Left colon (tissue), 2 donors: ENCODE measurements at places on chromosomes 2 and 18. TPM values are rescaled to one million over a fixed set of nuclear protein-coding genes. Genes with fewer than 3 reads are reported as not detected.

GRCh38 chr2:164747140-164747539, 94.5 kb downstream of the COBLL1 start:
- no peak for DNase-seq

DNA sequence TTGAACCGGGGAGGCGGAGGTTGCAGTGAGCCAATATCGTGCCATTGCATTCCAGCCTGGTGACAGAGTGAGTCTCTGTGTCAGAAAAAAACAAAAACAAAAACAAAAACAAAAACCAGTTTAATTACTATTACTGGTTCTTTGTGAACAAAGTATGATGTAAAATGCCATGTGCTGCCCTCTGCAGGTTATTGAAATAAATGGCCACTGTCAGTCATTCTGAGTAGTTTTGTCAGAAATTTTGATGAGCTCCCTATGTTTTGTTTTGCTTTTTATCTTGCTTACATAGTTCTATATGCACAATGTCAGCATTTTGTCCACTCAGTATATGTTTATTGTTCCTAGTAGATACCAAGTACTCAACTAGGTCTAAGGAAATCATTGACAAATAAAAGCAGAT, 423.6 kb upstream of the CHST9 start:
- DNase-seq = no peak

DNA sequence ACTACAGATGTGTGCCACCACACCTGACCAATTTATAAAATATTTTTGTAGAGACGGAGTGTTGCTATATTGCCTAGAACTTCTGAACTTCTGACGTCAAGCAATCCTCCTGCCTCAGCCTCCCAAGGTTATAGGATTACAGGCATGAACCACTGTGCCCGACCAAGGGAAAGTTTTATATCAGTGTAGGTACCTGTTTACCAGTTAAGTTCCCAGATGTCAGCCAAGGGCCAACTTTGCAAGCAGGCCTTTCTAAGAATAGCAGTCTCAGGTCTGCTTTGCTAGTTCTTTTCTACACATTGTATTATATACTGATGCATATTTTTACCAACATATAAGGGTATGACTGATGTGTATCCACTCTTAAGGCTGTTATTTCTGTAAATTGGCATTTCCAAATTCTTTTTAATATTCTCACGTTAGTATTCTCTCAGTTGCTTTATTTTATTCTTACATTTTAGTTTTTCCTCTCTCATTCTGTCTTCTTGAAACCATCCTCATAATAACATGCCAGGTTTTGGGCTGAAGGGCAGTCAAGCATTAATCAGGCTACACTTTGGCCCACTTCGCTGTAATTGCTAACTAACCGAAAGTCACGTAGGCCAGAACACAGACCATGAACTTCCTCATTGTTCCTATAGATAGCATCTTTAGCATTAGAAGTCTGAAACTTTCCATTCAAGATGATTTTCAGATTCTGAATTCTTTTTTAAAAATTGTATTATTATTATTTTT, 25.0 kb upstream of the CXXC1 start:
- no peak for DNase-seq

DNA sequence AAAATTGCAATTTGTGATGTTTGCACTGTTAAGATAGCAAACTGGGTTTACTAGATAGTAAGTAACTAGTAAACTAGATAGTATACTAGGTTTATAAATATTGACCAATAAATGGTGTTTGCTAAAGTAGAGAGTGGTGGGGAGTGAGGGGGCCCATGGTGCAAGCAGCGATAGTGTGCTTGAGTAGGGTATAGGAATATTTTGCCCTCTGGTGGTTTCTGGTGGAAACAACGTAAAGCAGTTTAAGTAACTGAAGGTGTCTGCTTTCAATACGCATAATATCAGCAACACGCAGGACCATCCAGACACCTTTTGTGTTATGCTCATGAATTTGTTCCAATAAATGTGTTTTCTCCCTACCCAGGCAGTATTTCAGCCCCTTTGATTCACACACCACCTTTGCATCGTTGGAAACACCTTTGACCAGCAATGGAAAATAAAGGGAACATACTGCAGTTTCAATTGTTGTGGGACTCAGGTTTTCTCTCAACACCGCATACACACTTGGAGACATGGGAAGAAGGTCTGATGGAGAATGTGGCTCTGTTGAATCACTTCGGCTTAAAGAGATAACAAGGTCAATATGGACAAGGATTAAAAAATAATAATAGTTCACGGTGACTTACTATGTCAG, 16.7 kb upstream of the STAT1 start:
- no peak for DNase-seq

ZSWIM2 gene
- total RNA-seq = not detected

EMILIN1 gene
- total RNA-seq = 41.6 TPM
